Activated T-cell treated with anti-CD3 and anti-CD28 coated beads for 48 hours (primary cell): ENCODE measurements at places on chromosomes 13 and 19.

GRCh38 chr13:39224671-39225240, 186.5 kb downstream of the NHLRC3 start:
- DNase-seq, result no peak

- DNase-seq, result no peak
These were observed 5.8 kb downstream of the LSR start for GRCh38 chr19:35254341-35255297.

GRCh38 chr19:11377237-11377636, 2.8 kb downstream of the SWSAP1 start:
- no peak for DNase-seq

GRCh38 chr13:52459668-52460067, 4.4 kb downstream of the CKAP2 start:
- DNase-seq, result no peak

GRCh38 chr13:37070956-37071355, 11.5 kb upstream of the SUPT20H start:
- no peak for DNase-seq

DNA sequence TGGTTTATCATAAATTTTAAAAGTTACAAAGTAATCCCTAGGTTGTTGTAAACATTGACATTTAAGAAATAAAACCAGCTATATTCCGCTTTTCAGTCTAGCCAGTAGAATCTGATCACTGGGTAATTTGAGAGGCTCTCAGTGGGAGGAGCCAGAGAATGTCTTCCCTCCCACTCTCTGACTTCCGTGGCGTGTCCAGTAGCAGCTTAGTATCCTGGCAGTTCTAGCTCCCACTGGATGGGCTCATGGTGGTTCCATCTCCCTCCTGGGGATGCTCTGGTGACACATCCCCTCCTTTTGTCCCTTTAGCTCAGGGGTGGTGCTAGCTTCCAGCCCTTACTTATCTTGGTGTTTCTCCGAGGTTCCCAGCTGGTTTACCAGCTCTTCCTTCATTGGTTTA, 34.5 kb downstream of the MTUS2 start:
- DNase-seq, result no peak

GRCh38 chr19:27652281-27652680, 1560.7 kb downstream of the UQCRFS1 start:
- no peak for DNase-seq

DNA sequence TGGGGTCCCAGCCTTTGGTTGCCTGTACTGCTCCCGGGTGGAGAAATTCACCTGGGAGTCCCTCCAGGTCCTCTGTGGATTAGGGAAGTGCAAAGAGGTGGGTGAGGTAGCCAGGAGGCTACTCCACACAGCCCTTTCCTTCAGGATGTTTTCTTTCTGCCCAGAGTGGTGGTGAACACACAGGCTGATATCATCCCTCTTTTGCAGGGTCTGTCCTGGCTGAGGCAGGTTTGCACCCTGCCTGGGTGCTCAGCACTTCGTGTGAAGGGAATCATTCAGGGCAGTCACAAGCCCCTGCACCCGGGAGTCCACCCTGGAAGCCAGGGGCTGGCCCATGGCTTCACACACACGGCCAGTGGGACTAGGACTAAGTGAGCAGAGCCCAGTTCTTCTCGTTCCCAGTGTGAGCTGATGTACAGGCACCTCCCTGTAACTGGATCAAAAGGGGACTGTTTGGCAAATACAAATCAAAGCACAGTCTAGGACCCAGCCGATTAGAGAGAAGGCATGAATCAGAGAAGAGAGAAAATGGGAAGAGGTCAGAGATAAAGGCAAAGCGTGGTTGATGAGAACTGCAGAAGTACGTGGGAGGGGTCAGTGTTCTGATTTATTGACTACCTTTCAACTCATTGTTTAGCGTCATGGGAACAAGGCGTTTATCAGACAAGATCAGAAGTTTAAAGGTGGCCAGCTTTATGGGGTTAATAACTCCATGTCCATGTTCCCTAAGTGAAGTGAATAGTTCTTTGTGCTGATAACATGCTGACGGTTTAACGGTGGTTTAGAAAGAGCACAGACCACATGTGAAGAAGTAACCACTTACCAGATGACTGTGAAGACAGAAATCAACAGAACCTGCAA, 30.4 kb upstream of the SPATA13 start:
- no peak for DNase-seq

- DNase-seq, result no peak
These were observed 207.2 kb upstream of the PCDH17 start for GRCh38 chr13:57424379-57424778.

DNA sequence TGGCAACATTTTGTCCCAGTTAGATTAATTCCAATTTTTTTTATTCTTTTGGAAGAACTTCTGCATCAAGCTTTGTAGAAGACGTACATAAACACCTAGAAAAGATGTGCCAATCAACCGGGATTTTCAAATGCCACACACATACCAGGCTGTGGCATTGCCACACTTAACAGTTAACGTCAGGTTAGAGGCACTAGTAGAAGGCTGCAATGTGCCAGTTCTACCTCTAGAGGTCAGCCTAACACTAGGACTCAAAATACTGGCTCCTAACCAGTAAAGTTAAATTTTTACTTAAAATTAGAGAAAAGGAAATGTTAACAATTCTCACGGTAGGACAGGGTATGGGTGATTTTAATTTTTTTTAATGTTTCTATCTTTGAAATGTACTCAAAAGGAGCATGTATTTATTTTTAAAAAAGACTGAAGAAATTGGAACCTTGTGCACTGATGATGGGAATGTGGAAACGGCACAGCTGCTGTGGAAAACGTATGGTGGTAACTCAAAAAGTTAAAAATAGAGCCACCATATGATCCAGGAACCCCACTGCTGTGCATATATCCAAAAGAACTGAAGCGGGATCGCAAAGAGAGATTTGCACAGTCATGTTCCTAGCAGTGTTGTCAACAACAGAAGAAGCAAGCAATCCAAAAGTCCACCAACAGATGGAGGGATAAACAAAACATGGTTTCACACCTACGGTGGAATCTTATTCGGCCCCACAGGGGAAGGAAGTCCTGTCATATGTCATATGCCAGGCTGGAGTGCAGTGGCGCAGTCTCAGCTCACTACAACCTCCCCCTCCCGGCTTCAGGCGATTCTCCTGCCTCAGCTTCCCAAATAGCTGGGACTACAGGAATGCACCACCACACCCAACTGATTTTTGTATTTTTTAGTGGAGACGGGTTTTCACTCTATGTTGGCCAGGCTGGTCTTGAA, 30.3 kb downstream of the CRYL1 start:
- peak; percentile 31 for DNase-seq

GRCh38 chr19:10730932-10731331, 13.1 kb downstream of the DNM2 start:
- DNase-seq, result no peak

- DNase-seq, result peak; percentile 86
These were observed at the start of gene ZNF296 for GRCh38 chr19:45076029-45076850. Gene ZNF296 (minus strand): TSS chr19:45076478. CDS start chr19:45076373, 105 bp downstream.

DNA sequence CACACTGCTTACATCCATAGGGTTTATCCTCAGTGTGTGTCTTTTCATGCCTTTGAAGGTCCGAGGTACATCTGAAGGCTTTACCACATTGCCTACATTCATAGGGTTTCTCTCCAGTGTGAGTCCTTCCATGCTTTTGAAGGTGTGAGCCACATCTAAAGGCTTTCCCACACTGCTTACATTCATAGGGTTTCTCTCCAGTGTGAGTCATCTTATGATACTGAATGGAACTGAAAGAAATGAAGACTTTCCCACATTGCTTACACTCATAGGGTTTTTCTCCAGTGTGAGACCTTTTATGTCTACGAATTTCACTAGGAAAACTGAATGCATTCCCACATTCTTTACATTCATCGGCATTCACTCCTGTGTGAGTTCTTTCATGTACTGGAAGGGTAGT, 7.1 kb downstream of the ZNF20 start:
- no peak for DNase-seq

GRCh38 chr19:53612762-53613526, 18.9 kb upstream of the DPRX start:
- DNase-seq, result no peak

DNA sequence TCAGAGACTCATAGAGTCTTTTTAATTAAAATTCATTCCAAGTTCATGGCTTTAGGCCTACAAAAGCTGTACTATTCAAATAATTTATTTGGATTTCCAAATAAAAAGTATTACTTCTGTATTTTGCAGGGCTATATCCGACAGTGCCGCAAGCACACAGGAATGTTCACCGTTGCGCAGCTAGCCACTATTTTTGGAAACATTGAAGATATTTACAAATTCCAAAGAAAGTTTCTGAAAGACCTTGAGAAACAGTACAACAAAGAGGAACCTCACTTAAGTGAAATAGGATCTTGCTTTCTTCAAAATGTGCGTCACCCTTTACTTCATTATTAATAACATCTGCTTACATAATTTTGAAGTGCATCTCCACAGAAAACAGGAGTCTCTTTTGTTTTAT, 20.5 kb upstream of the C1QTNF9 start:
- DNase-seq, result no peak

DNA sequence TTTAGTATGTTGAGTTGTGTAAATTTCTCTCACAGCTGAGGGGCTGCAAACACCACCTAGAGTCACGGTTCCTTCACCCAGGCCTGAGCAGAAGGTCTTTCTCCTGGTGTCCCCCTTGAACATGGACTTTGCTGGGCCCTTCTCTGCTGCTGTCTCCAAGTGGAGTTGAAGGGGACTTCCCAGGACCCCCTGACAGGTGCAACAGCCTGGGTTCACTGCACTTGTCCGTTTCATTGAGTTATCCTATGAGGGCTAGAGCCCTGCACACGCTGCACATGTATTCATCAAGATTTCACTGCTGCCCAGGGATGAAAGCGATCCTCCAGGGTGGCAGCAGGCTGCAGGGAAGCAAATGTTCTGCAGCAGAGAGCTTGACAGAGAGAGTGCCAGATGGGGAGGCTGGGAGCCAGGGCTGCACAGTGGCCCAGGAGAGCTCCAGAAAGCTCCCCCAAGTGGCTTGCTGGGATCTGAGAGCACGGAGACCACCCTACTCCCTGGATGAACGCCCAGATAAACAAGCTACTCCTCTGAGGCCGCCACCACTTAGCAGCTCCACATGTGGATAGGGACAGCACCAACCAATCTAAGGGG, 10.3 kb downstream of the TMEM272 start:
- no peak for DNase-seq

DNA sequence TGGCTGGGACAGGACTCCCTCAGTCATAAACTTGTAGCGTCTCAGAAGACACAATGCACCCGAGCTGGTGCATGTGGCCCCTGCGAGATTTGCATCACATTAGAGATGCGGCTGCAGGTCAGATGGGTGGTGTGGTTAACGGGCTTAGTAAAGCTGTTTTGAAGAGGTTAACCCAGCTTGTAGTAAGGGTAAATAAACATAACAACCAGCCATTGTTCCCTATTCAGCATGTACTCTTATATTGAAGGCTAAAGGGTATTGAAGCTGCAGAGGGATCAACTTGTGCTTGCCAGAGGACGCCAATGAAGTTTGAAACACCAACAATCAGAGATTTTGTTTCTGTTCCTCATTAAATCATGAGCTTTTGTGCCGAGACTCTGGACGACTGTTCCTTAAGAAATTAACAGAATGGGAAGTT, 79.4 kb downstream of the ZIC5 start:
- no peak for DNase-seq

GRCh38 chr19:56137405-56137804, 3.7 kb upstream of the ZNF444 start:
- DNase-seq, result no peak

- no peak for DNase-seq
These were observed 131.0 kb downstream of the KLF5 start for GRCh38 chr13:73189776-73190175.

- DNase-seq, result no peak
These were observed 167.7 kb downstream of the TSHZ3 start for GRCh38 chr19:31181535-31181934.

- DNase-seq, result no peak
These were observed 5.9 kb downstream of the LSM14A start for GRCh38 chr19:34178274-34178610.

- no peak for DNase-seq
These were observed 20.6 kb downstream of the MTMR6 start for GRCh38 chr13:25266706-25267105.

DNA sequence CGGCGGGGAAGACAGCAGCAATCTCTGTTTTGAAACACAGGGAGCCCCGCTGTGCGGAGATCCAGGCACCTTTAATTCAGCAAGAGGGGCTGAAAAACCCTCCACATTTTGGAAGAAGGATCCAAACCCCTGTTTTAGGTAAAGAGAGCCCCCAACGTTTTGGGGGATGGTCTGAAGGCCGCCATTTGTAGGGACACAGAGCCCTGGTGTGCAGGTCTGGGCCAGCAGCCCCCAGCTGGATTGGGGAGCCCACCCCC, 3.5 kb upstream of the HOOK2 start:
- no peak for DNase-seq

- DNase-seq, result no peak
These were observed 133.2 kb downstream of the LMO7 start for GRCh38 chr13:75769141-75769905.

DNA sequence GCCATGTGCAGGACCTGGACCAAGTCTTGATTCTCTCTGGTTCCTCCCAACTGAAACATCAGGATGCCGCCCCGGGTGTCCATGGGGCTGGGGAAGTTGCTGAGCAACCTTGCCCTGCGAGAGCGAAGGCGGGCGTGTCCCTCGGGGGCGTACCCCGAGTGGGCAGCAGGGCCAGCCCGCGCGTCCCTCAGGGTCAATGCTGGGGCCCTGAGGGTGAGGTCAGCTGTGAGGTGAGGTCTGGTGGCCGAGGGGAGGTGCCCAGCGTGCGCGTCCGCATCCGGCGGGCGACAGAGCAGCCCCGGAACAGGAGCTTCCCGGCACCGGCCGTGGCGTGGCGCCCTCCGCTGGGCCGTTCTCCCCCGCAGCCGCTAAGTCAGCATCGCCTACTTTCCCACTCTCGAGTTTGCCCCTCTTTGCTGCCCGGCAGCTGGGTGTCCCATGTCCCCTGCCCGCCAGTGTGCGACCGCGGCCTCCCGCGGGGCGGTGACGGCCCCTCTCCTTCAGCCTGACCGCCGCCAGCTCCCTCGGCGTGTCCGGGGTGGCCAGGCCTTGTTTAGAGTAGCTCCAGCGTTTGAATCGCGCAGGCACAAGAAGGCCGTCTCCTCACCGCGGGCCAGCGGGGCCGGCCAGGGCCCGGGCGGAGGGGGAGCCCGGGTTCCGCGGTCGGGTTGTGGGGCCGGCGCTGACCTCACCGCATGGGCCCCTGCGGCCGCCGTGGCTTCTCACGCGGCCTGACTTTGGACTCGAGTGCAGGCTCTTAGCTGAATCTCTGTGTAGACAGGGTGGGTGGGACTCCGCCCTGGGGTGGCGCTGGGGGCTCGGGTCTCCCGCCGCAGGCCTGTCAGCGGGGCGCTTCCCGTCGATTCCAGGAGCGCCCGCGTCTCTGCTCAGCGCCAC, 33.0 kb downstream of the GJA3 start:
- peak; percentile 33 for DNase-seq
